Bone marrow (tissue), 2 donors: ENCODE measurements at places on chromosomes 6 and 20.

- DNase-seq, result no peak
These were observed 84.3 kb upstream of the TMEM181 start for GRCh38 chr6:158475344-158476302.

DNA sequence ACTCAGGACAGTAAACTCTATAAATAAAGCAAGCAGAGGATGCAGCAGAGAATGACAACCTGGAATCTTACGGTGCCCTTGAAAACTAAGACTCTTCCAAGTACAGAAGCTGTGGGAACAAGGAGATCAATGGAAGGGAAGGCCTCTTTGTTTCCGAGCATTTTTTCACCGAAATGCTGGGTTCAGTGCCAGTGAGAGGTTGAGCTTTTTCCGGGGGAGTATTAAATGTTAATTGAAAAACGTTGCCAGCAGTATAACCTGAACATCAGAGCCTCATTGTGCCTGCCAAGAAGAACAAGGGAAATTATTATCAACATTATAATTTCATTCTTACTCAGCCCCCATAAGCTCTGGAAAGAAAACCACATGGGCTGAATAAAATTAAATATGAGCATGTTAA, 17.5 kb downstream of the OPRM1 start:
- DNase-seq, result no peak

GRCh38 chr20:49216991-49217578, 2.1 kb upstream of the DDX27 start:
- DNase-seq, result peak; percentile 84

- no peak for DNase-seq
These were observed 38.0 kb upstream of the PRSS35 start for GRCh38 chr6:83474309-83474708.

DNA sequence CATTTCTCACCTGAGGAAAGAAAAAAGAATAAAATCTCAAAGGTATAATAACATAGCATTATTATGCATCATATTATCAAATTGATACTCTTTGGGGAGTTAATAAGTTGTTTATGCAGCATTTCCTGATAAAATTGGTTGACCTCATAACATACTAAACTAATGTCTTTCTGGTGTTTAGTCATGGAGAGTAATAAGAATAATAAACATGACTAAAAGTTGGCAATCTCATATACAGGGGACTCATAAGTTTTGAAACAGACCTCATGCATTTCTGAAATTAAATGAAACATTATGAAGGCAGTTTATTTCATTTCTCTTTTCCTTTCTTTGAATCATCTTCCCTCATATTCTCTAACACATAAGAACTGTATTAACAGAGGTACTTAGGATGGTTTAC, 60.5 kb upstream of the PRDM1 start:
- no peak for DNase-seq

GRCh38 chr6:128152551-128152950, 251.7 kb upstream of the THEMIS start:
- DNase-seq, result no peak

DNA sequence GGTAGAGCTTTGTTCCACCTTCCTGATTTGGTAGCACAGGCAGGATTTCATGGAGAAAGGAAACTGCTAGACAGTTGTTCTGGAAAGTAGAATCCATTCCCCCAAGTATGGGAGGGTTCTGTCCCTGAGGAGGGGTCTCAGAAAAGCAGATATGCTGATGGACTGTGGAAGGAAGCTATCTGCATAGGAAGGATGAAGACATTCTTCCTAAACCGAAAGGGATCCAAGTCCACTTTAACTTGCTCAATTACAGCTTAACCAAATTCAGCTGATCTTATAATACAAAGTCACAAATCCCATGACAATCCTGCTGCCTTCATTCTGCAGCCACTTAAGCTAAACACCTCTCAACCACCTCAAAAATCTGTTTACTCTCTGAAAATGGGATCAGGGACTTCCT, 2.6 kb downstream of the MAN1A1 start:
- no peak for DNase-seq

DNA sequence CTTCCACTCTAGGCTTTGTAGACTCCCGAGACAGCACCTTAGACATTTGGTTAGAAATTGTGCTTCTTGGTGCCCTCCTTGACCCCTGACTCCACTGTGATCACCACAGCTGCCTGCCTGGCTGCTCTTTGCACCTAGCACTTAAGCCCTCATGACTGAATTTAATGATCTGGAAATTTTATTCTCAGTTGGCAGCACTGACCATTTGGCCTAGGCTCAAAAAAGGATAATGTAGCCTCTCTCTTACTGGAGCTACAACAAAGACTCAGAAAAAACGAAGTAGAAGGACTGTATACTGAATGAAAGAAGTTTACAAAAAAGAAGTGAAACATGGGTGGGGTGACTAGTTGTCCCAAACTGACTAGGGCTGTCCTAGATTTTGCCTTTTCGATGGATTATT, 11.3 kb upstream of the ABRACL start:
- DNase-seq, result no peak

- DNase-seq, result no peak
These were observed 304.7 kb downstream of the QKI start for GRCh38 chr6:163719028-163719742.

- no peak for DNase-seq
These were observed 29.6 kb downstream of the SUMO4 start for GRCh38 chr6:149429427-149430360.

DNA sequence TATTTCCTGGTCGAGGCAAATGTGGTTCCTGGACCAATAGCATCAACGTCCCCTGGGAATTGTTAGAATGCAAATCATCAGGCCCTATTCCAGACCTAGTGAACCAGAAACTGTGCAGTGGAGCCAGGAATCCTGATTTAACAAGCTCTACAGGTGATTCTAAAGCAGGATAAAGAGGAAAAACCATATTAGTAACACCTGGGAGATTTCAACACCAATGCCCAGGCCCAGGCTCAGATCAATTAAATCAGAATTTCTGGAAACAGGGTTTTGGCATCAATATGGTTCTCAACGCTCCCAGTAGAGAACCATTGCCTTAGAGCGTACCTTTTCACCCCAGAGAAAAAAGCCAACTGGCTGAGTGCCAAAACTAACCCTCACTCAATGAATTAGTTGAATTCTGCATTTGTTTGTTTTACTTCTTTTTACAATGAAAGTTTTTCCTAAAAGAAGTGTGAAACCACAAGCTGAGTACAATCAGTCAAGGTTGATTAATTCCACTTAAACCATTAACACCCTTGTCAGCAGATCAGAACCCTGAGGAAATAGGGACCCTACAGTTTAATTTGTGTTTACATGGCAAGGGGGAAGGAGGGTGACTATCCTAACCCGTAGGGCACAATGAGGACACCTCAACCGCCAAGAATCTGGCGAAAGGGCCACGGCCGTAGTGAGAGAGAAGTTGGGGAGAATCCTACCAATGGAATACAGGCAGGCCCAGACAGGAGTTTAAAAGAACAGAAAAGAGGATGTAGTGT, 34.9 kb upstream of the LOC128125822 start:
- DNase-seq, result no peak

GRCh38 chr6:90399970-90400369, 103.3 kb upstream of the BACH2 start:
- no peak for DNase-seq

DNA sequence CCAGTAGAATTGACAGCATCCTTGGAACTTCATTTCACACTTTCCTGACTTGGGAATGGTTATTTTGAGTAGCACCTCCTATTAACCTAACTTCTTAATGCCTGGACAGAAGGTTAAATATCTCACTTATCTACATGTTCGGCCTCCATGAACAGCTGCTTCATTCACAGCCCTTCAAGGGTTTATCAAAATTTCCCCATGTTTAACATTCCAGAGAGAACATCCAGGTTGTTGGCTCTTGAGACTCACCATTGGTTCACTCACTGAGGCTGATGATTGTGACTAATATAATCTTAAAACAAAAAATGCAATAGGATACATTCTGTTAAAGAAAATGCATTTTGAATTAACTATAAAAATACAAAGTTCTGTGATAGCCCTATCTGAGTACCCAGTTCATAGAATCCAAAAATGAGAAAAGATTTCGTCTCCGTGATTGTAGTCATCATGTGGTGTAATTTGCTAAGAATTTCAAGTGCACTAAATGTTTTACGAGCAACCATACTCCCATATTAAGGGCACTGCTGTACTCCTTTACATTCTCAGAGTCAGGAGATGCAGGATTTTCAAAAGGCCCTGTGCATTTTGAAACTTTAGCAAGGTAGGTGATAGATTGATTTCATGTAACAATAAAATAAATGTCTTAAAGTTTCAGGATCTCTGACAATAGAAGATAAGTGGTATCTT, 260.6 kb upstream of the TAB2 start:
- no peak for DNase-seq

GRCh38 chr6:31345026-31345730, 11.8 kb downstream of the HLA-B start:
- no peak for DNase-seq

DNA sequence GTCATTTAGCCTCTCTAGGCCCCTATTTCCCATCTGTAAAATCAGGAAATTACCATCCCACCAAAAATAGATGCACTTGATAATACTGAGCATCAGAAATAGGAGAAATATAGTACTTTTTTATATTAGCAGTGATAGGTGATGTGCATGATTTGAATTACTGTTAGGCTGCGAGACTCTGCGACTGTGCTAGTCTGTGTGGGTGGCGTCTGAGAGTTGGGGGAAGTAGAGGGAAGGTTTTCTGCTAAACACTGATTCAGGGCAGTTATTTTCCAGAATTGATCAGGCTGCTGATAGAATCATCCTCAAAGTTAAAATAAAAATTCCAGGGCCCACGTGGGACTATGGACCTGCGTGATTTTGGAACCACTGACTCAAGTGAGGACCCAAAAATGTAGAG, 60.4 kb upstream of the ARMH2 start:
- DNase-seq, result no peak

- DNase-seq, result no peak
These were observed 40.1 kb downstream of the RNF144B start for GRCh38 chr6:18427296-18427695.

DNA sequence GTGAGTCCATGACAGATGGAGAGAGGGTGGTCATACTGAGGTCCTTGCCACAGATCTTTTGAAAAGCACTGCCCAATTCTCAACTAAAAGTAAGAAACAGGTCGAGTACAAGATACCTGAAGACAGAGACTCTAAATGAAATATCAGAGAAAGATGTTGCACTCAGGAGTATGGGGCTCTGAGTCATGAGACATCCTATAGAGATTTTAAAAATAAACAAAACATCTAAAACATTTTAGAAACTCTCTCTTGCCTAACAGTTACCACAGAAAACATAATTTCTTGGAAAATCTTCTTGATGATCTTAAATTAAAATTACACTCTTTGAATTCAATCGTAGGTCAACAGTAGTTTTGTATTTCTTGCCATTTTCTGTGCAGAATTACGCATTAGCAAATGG, 348.9 kb upstream of the MARCKS start:
- DNase-seq, result no peak

DNA sequence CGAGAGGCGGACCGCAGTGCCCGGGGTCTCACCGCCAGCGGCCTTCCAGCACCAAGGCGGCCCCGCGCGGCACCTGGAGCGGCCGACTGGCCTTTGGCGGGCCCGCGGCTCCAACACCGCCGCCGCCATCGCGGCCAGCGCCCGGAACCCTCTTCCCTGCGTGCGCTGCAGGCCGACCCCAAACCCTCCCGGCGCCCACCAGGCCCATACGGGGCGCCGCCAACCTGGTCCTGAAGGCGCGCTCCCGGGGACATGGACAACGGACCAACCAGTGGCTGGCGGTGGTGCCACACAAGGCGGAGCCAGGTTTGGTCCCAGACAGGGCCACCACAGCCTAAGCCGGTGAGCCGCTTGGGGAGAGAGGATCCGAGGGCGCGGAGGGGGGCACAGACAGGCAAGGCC, 1514.8 kb upstream of the DEFB115 start:
- DNase-seq, result no peak

DNA sequence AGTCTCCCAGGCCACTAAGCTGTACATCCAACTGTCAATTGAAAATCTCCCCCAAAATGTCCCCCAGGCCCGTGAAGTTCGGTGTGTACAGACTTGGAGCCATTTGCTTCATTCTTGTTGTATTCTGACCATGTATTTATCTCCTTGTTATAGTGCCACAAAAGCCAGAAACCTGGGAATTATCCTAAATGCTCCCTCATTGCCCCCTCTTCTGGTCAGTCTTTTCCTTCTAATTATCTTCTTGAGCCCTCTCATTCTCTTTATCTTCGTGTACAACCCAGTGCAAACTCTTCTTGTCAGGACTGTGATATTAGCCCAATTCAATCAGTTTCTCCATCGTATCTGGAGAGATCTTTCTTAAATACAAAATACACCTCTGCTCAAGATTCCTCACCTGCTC, 64.7 kb downstream of the RFX6 start:
- no peak for DNase-seq

DNA sequence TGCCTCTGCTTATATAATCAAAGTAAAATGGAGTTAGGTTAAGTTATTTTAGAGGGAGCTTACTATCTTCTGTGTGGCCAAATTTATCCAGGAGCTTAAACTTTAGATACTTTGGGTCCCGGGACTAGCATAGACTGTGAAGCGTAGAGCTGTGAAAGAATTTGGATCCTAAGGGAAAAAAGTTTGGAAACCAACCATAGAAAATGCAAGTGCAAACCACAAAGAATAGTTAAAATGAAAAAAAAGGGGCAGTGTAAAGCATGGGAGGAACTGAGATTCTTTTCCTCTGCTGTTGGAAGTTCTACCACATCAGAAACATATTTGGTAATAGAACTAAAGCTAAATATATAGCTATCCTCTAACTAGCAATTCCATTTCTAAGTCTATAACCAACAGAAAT, 232.2 kb upstream of the FLRT3 start:
- DNase-seq, result no peak
